ENCODE measurements at places on chromosomes 11 and 22.

- DNase-seq = no peak
These were observed 47.6 kb downstream of the FAM83F start for GRCh38 chr22:40042312-40042711.

DNA sequence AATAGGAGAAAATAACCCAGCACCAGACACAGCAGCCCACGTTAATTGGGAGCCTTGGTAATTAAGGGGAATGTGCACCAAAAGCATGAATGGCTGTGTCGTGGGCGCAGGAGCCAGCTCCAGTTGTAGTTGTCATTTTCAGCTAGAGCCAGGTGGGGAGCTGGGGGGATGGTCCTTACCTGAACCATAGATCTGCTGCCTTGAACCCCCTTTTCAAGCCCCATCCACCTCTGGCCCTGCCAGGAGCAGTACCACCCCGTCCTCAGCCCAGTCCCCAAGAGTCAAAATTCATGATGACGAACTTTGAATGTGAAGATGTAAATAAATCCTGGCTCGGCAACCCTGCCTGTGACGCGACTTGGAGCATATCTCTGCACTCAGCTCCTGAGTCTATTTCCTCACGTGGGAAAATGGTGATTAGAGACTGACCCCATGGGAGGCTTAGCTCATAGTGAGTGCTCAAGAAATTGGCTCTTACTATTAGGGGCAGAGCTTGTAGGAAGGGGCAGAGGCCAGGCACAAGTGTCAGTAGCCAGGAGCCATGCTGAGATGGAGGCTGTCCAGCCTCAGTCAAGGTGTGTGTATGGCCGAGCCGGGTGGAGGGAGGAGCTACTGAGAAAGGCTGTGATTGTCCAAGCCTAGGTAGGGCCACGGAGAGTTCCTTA lies 794 bp upstream of the FXYD6 start:
- no peak for DNase-seq

DNA sequence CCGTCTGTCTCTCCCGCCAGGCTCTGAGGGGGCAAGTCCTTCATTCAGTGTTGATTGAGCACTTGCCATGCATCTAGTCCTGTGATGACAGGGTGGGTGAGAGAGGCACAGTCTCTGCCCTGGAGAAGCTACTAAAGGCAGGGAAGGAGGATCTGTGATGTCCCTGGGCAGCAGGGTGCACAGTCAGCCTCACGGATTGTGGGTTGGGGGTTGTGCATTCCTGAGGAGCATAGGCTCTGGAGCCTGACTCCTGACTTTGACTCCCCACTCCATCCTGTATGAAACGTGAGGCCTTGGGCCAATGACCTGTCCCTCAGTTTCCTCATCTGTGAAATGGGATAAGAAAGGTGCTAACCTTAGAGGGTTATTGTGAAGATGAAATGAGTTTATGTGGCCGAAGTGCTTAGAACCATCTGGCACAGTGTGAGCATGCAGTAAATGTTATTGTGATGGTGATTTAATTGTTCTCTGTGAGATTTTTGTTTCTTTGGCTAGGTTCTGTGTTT lies 4.7 kb downstream of the SLC22A8 start:
- no peak for DNase-seq

DNA sequence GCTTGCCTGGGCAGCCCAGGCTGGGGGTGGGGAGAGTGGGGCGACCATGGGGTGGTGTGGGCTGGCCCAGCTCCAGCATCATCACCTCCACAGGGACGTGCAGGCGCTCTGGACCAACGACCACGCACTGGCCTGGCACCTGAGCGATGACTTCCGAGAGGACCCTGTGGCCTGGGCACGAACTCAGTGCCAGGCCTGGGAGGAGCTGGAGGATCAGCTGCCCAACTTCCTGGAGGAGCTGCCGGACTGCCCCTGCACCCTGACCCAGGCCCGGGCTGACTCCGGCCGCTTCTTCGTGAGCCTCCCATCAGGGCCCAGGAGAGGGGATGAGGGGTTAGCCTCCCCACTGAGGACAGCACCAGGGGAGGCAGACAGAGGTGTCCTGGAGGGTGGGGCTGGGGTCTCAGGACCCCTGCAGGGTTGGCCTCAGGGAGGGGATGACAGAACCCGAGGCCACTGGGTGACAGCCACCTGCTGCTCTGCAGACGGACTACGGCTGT lies 3.8 kb downstream of the SUSD2 start:
- DNase-seq = no peak

GRCh38 chr11:129041611-129042018 lies 98.9 kb upstream of the TP53AIP1 start:
- peak; percentile 67 for DNase-seq

GRCh38 chr11:69153661-69154060 lies 2.1 kb upstream of the SMIM38 start:
- DNase-seq = no peak

DNA sequence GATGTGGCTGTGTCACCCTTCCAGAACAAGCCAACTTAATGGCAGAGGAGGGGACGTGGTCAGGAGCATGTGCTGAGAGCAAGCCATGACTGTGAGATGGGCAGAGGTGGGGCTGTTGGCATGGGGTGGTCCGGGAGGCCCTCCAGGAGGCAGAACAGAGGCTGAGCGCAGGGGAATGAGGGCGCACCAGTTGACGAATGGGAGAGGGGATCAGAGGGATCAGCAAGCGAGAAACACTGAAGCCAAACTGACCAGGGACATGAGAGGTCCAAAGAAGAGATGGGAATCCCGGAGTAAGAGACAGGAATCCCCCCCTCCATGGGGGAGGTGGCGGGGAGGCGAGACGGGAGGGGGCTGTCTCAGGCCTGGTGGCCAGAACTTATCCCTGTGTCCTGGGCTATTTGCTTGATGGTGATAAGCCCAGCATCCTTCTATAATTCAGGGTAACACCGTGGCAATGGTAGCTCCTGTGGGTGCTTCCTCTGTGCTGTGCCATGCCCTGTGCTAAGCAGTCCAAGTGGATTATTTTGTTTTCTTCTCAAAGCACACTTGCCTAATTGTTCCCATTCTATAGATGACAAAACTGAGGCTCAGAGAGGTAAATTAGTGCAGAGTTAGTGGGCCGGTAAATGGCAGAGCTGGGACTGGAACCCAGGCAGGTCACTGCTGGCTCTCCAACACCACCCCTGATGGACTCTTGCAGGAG lies 83.4 kb upstream of the SHISAL1 start:
- DNase-seq = no peak

GRCh38 chr11:14902650-14903350 lies 10.8 kb upstream of the CYP2R1 start:
- peak; percentile 23 for DNase-seq

- no peak for DNase-seq
These were observed 7.3 kb downstream of the GRAP2 start for GRCh38 chr22:39908136-39908535.

- no peak for DNase-seq
These were observed 14.2 kb upstream of the IL10RA start for GRCh38 chr11:117972044-117972443.

GRCh38 chr11:23519194-23519593 lies 658.9 kb upstream of the CCDC179 start:
- DNase-seq = no peak

- peak; percentile 39 for DNase-seq
These were observed 38.3 kb upstream of the CXCR5 start for GRCh38 chr11:118845369-118845768.

DNA sequence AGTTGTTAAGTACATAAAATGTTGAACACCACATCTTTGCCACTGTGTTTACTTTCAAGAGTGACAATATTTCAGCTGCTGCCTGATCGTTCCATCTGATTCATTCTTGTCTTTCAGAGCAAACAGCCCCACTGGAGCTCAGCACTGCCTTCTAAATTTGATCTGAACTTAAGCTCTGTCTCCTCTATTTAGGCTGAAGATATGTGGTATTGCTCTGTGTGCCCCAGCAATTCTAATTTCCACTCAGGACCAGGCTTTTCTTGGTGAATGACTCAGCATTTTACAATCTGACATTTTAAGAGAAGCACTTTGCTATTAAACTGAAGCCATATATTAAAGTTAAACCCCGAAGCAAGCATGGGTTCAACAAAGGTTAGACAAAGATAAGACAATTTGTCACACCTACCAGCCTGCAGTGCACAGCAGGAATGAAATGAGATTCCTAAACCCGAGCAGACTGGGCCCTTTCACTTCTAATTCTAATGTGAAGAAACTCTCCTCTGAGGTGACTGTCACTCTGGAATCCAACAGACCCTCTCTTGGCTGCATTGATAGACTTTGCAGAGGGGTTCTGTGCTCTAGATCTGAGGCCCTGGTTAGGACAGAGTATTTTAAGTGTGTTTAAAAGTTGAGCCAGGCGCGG lies 41.7 kb upstream of the PLET1 start:
- peak; percentile 26 for DNase-seq

DNA sequence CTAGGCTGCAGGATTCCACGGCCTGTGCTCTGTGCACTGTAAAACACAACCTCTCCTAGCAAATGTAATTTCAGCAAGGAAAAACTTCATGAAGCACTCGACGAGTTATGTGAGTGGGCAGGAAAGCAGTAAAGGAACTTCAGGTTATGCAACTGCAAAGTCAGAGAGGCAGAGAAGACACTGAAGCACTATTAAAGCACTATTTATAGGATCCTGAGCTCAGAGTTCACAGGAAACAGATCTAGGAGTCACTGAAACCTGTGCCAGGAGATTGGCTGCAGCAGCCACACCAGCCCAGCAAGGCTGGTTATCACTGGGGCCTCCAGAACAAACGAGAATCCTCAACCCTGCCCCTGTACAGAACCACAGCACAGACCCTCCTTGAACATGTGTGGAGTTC lies 2.5 kb downstream of the SMIM35 start:
- no peak for DNase-seq

DNA sequence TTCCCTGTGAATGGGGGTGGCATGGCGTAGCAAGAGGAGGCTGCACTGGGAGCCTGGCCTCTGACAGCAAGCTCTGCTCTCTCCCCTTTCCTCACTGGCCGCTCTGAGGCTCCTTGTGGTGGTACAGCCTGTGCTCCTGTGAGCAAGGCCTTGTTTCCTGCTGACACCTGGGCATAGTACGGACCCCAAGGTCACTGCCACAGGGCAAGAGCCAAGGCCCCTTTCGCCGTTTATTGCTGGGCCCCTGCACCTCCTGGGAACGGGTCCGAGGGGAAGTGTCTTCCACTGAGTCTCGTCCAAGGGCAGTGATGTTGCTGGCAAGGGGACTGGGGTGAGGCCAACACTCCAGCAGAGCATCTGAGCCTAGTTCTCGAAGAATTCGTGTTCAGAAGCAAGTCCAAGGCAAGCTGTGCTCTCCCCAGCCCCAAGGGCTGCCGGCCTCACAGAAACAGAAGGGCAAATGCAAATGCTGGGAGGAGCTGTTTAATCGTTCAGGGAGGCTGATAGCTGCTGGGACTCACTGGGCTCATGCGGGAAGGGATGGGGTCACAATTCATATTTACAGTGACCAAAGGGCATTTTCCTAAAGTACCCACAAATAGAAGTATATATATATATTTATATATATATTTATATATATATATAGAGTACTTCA lies 15.9 kb upstream of the TTLL12 start:
- DNase-seq = no peak

GRCh38 chr11:107018219-107018901 lies at the start of gene GUCY1A2:
TSS of gene GUCY1A2 (minus strand) at chr11:107018476. CDS start at chr11:107018055, 421 bp downstream.
- peak; percentile 11 for DNase-seq

DNA sequence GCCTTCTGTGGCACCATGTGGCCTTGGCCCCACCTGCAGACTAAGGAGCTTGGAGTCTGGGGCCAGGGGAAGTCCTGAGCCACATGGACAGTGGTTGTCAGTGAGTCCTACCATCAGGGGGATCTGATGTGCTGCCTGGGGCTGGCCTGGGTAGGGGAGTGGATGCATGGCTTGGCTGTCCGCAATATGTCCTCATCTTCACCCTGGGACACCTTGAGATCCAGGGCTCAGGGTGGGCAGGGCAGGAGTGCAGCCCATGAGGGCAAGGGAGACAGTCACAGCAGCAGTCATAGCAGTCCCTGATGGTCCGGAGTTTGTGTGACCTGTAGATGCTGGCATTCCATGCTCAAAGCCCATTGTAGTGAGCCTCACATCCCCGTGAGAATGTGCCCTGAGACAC lies 256.8 kb upstream of the B3GAT1 start:
- no peak for DNase-seq

DNA sequence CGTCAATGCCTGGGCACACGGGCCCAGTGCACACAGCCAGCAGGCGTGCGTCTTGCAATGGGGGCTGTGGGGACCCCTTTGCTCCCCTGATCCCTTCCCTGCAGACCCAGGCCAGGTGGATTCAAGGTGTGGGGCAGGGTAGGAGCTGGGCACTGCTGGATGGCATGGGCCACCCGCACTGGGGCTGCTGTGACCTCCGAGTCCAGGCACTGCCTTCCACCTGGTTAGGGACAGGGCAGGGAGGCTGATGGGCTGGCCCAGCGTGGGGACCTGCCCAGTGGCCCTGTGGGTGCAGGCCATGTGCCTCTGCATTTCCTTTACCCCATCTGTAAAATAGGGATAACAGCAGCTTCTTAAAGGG lies 22.9 kb downstream of the KCNQ1 start:
- peak; percentile 10 for DNase-seq

DNA sequence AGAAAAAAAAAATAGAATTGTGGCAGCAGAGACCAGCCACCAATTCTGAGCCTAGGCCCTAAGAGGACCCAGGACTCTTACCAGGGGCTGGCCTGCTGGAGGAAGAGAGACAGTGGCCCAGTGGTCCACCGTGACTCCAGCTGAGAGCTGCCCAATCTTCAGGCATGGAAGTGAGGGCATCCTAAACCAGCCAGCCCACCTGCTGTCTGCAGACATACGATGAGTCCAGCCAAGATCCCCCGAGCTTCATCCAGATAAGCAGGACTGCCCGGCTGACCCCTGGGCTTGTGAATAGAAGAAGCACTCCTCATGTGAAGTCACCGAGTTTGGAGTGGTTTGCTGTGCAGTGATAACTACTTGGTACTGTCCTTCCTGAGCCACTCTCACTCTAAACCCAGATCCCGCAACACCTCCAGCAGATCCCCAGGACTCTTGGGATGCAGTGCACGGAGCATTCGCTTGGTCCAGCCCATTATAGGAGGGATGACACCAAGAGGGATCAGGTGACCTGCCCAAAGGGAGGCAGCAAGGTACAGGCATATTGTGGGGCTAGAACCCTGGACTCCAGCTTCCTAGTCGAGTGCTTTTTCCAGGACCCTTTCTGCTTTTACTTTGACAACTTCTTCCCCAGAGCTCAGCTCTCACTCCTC lies 41.7 kb upstream of the FGF3 start:
- no peak for DNase-seq

DNA sequence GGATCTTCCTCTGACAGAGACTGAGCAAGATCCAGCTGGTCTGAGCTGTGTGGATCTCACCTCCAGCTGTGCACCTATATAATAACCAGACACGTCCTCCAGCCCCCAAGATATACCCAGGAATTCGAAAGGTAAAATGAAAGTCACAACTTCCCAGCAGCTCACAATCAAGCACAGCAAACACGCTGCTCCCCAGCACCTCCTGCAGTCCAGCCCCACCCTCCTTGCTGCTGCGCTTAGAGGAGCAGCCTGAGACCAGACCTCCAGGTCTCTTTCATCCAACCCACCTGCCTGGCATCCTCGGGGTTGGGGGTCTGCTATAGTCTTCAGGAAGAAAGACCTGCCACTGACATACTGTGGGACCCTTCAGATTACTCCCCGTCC lies 3.0 kb upstream of the APOL4 start:
- no peak for DNase-seq

- peak; percentile 54 for DNase-seq
These were observed 16.1 kb upstream of the RELT start for GRCh38 chr11:73359930-73360742.

- DNase-seq = no peak
These were observed 133.4 kb downstream of the DBX1 start for GRCh38 chr11:20026629-20027555.

All from GM03348 (cell line).